ENCODE measurements at places on chromosomes 7 and 10.

DNA sequence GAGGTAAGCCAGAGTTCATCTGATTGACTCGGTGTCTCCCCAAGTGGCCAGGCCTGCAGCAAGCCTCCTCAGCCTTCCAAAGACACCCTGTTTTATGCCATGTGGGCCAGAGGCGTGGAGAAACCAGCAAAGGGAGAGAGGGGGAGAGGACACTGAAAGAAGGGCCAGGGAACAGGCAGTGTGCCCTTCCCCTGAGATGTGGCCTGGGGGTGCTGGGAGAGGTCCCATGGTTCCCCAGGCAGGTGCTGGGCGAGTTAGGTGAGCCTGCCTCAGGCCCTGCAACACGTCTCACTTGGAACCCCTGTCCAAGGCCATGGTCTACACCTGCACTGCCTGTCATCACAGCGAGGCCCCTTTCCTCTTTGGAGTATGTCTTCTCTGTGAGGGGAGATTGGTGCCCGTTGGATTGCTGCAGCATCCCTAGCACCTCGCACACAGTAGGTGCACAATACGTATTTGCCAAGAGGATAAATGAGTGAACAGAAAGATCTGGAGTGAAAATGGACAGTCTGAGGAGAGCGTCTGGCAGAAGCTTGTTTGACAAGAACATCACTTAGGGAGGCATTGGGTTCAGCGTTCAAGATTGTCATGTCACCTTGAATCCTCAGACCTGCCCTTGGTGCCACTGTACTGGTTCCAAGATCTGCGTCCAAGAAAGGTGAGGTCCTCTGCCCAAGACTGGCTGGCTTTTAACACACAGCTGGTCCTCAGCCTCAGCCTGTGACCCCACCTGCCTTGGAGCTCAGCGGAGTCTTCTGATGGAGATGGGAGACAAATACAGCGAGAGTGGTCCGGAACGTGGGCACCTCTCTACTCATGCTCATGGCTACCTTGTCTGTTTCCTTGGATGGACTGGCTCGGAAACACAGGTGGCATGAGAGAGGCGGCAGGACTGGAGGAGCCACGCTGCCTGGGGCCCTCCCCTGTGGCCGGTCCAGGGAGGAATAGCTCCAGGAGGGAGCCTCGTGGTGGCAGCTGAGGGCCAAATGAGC is 39.8 kb upstream of the NUB1 start:
- no peak for DNase-seq

- DNase-seq: no peak
Measured at GRCh38 chr10:80542053-80542452, 4.4 kb downstream of the SH2D4B start.

DNA sequence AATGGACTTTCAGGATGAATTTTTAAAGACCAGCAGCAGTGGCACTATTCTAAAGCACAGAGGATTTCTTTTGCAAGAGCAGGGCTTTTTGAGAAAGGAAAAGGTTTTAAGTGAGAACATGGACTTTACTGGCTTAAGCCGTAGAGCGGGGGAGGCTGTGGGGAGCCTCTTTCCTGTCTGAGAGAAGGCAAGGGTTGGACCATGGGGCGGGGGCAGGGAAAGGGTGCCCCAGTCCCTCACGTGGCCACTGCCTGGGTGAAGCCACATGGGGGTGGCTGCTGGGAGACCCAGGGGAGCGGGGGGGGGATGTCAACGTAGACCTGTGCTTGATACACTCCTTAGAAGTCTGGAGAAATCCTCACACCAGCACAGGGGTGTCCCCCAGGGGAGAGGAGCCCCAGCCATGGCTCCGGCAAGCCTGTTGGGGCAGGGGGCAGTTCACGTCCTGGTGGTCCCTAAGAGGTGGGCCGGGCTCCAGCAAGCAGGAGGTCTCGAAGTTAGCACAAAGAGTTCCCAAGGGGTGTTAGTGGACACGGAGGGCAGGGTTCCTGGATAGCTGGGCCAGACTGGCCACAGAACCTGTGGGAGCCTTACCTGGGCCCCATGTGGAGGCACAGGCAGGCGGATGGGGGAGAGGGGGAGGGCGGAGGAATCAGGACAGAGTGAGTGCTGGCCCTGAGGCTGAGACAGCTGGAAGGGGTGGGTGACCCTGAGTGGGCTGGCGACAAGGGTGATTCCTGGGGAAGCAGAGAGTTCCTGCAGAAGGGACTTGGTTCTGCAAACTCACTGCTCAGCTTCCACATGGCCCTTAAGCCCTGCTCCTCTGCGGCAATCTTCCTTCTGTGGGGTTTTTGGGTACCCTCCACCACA is 36.9 kb upstream of the ELFN1 start:
- DNase-seq: no peak

- no peak for DNase-seq
Measured at GRCh38 chr10:94349327-94349726, 13.4 kb downstream of the NOC3L start.

GRCh38 chr7:44189286-44189992 is at the start of gene GCK:
GCK (minus strand) TSS chr7:44189439; CDS start chr7:44188953, 486 bp downstream.
- no peak for DNase-seq

DNA sequence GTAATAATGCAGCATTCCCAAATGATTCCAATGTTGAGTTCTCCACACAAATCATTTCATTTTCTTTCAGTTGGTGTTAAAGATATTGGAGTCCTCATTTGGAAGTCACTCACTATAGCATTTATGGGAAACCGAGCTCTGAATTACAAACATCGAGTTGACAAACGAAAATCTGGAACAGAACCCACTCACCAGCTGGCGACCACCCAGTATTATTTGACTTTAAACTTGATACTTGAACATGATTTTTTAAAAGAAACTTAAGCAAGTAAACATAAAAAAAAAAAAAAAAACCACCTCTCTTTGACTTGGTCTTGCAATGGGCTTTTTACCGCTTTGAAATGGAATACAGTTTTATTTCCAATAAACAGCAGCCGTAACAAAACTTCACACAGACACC is 576.6 kb upstream of the C7orf33 start:
- no peak for DNase-seq

GRCh38 chr10:10520491-10521385 is 496.9 kb upstream of the CELF2 start:
- DNase-seq: no peak

GRCh38 chr7:1236132-1236661 is 3.5 kb downstream of the UNCX start:
- DNase-seq: no peak

- no peak for DNase-seq
Measured at GRCh38 chr7:78178319-78178718, 379.7 kb downstream of the PHTF2 start.

DNA sequence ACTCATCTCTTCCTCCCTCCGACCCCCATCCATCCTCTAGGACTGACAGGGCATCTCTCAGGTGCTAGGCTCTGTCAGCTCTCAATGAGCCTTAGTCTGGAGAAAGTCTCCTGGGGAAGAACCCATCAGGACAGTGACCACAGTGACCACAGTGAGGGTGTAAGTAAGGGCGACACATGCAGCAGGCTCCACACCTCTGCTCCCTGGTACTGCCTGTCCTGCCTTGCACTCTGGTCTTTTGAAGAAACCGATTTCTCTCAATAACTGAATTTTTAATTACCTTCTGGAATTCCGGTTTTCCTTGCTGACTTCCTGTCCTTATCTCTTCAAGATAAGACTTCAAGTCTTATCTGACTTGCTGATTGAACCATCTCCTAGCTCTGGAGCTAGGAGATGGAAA is 190.2 kb downstream of the ACTR3B start:
- no peak for DNase-seq

- no peak for DNase-seq
Measured at GRCh38 chr7:103127006-103127405, 21.9 kb downstream of the NAPEPLD start.

DNA sequence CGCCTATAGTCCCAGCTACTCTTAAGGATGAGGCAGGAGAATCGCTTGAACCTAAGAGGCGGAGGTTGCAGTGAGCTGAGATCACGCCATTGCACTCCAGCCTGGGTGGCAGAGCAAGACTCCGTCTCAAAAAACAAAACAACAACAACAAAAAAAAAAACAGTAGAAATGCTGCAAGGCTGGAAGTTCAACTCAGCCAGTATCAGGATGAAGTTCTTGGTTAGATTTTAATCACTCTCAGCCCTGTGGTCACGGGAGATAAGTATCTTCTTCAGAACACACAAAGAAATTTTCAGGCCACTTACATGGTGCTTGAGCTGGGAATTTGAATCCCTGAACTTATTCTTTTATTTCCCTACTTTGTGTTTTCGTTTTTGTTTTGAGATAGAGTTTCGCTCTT is 120.4 kb downstream of the MARCHF5 start:
- no peak for DNase-seq

DNA sequence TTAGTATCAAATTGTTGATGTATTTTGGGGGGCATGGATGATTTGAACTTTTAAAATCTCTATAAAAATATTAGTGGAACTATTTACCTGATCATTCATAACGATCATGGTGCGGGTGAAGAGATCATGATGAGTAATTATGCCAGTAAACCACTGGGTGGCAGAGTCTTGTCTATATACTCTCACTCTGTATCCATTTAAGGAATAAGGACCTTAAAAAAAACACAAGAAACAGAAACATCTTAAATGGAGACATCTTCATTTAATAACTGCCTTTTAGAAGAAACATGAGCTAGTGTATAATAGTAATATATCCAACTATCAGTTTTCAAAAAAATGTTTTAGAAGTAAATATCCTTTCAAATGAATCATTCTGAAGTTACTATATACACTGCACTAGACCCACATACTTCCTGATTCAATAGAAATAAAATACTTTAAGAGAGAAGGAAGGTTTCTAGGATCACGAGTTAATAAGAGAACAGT is 84.0 kb downstream of the NRBF2 start:
- DNase-seq: no peak

- DNase-seq: no peak
Measured at GRCh38 chr7:130091999-130092398, 21.7 kb downstream of the KLHDC10 start.
